ENCODE measurements at places on chromosomes 5 and 9. TPM values are rescaled to one million over a fixed set of nuclear protein-coding genes. Genes with fewer than 3 reads are reported as not detected.

Gene ACTBL2
- total RNA-seq = not detected

Gene PCDHB9
- not detected for total RNA-seq

Gene CCL27
- total RNA-seq = not detected

Gene TAS2R1
- total RNA-seq = not detected

DNA sequence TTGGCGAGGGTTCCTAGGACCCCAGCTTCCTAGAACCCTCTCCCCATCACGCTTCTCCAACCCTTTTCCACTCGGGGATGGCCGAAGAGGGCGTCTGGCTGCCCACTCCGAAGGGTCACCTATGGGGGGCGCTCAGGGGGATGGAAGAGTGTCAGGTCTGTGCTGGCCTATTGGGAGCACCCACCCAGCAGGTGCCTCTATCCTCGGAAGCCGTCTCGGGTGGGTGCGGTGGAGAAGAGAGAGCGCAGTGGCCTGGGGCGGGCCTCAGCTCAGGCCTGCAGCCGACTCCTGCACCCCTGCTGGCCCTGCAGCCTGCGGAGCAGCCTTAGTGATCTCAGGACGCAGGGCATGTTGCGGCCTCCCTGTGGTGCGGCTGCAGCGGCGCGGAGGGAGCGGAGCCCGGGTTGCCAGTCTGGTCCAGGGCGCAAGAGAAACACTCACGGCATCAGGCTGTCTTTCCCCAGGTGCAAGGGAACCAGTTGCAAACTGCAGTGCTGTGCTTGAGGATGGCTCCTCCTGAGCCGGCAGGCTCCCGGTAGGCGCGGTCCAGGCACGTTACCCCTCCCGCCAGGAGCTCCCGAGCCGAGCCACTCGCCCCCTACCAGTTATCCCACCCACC is 1.5 kb upstream of the IRX2 start:
- H3K27ac ChIP-seq = no peak overlapping the region
- no peak overlapping the region for H3K4me3 ChIP-seq
- no peak for DNase-seq
- peaks cover 39% of the 10 kb centered on the region for H3K27me3 ChIP-seq

GRCh38 chr5:69522035-69522434 is 29.4 kb downstream of the OCLN start:
- no peak overlapping the region for H3K27ac ChIP-seq
- DNase-seq = no peak
- no peak overlapping the region for H3K4me3 ChIP-seq
- no peaks in the 10 kb centered on the region for H3K36me3 ChIP-seq
- H3K27me3 ChIP-seq = peaks cover 8% of the 10 kb centered on the region

DNA sequence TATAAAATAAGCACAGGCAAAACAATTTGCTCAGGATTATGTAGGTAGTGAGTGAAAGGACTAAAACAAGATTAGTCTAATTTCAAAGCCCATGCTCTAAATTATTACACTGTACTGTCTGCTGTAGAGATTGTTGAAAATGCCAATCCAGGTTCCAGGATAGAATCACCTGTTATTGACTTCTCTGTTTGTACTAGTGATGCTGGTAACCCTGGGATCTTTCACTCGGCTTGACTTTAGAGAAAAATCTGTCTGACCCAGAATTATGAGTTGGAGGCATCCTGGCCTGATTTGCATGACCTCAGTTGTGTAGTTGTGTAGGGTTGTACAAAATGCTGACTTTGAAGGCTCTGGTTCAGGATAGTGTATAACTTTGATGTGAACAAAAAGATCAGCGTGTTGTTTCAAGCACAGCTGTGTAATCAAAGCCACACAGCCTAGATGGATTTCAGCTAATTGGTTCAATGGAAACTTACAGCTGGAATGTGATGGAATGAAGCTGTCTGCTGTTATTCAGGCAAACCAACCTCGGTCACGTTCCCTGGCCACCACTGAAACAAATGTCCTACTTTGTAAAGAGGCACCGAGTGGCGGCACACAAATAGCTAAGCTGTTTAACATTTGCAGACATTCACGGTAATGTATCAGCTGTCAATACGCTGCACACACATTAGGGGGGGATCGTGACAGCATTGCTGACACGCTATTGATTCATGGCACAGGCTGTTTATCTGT is 340.3 kb downstream of the KCTD16 start:
- no peaks in the 10 kb centered on the region for H3K36me3 ChIP-seq
- H3K27me3 ChIP-seq = no peaks in the 10 kb centered on the region
- H3K4me3 ChIP-seq = no peak overlapping the region
- no peaks in the 10 kb centered on the region for H3K4me1 ChIP-seq
- DNase-seq = no peak
- H3K27ac ChIP-seq = no peak overlapping the region

DNA sequence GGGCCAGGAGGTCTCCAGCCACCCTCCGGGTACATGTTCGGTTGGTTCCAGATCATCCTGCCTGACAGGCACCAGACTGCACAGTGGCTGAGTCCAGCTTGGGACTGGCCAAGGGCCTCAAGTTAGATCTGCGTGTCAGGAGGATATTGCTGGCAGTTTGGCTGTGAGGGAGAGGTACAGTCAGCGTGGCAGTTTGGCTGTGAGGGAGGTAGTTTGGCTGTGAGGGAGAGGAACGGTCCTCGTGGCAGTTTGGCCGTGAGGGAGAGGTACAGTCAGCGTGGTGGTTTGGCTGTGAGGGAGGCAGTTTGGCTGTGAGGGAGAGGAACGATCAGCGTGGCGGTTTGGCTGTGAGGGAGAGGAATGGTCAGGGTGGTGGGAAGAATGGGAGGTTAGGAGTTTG is 39.0 kb downstream of the CACNA1B start:
- DNase-seq = no peak
- H3K27me3 ChIP-seq = peaks cover 12% of the 10 kb centered on the region
- H3K27ac ChIP-seq = no peak overlapping the region
- no peak overlapping the region for H3K4me3 ChIP-seq

DNA sequence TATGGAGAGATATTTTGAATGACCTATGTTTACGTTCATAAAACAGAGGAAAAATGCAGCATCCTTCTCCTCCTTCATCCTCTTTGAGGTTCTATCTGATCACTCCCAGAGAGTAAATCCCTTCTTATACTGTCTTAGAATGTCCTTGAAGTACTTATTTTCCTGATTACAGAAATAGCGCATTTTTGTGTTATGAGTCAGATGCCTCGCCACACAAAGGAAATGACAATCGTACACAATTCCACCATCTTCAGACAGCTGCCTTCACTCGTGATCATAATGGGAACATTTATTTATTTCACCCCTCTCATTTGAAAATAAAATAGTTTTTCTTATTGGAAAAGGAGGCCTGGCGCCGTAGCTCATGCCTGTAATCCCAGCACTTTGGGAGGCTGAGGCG is 2.4 kb upstream of the GLT6D1 start:
- no peak overlapping the region for H3K4me3 ChIP-seq
- 0 out of 2 replicates have a peak, but pooled peaks cover 4% of the 10 kb centered on the region for H3K27me3 ChIP-seq
- DNase-seq = no peak
- H3K4me1 ChIP-seq = no peaks in the 10 kb centered on the region

GRCh38 chr5:107952450-107952849 is 281.7 kb upstream of the EFNA5 start:
- no peak overlapping the region for H3K4me3 ChIP-seq
- H3K27ac ChIP-seq = no peak overlapping the region
- DNase-seq = no peak
- no peaks in the 10 kb centered on the region for H3K36me3 ChIP-seq
- no peaks in the 10 kb centered on the region for H3K4me1 ChIP-seq
- H3K27me3 ChIP-seq = no peaks in the 10 kb centered on the region

DNA sequence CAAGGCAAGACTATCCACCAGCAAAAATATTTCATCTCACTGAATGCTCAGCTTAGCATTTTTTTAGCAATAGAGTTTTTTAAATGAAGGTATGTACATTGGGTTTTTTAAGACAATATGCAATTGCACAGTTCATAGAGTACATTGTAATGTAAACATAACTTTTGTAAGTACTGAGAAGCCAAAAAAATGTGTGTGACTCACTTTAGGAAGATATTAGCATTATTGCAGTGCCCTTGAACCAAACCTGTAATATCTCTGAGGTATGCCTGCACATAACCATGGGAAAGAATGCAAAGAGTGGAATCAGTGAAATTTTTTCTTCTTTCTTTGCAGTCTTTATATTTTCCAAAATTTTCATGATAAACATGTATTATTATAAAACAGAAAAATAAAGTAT is 1533.3 kb upstream of the WWC1 start:
- DNase-seq = no peak
- no peak overlapping the region for H3K4me3 ChIP-seq
- no peak overlapping the region for H3K27ac ChIP-seq
